Left renal pelvis (tissue), 4 donors: ENCODE measurements at places on chromosomes 5 and 9. TPM values are rescaled to one million over a fixed set of nuclear protein-coding genes. Genes with fewer than 3 reads are reported as not detected.

GRCh38 chr5:71829206-71829605, 110.1 kb downstream of the CARTPT start:
- DNase-seq: no peak

DNA sequence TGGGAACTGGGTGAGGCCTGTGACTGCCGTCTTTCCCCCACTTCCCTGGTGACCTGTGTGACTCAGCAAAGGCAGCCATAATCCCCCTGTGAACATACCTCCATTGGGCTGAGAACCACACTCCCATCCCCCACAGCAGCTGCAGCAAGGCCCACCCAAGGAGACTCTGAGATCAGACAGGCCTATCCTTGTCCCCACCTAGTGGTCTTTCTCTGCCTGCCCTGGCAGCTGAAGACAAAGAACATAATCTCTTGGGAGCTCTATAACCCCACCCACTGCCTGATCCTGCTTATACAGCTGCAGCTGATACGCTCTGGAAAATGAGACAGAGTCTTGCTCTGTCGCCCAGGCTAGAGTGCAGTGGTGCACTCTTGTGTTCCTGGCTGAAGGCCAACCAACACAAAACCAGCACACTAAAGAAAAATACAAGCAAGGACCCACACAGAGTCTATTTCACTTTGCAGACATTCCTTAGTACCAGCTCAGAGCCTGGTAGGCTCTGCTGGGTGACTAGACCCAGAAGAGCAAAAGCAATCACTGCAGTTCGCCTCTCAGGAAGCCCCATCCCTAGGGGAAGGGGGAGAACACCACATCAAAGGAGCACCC, 106.7 kb downstream of the MCTP1 start:
- DNase-seq: peak; percentile 8

GRCh38 chr5:61498121-61498520, 166.1 kb downstream of the ZSWIM6 start:
- DNase-seq: no peak

DNA sequence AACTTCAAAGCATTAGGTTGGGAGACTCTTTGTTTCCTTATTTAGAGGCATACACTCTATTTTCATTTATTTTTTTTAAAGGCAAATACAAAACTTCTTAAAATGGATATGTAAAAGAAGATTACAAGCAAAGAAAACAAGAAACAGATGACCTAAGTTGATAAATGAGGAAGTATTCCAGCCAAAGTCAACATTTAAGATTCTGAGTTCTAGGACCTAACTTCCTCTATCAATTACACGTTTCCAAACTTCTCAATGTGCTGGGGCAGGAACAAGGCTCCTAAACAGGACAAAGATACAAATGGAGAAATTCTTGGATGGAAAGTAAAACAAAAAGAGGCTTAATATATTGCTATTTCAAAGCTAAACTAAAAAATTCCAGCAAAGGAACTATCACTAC, 89.5 kb downstream of the TLE1 start:
- no peak for DNase-seq

- DNase-seq: no peak
Measured at GRCh38 chr9:69976152-69976551, 67.5 kb upstream of the MAMDC2 start.

- DNase-seq: no peak
Measured at GRCh38 chr9:80093695-80094094, 521.9 kb downstream of the TLE4 start.

DNA sequence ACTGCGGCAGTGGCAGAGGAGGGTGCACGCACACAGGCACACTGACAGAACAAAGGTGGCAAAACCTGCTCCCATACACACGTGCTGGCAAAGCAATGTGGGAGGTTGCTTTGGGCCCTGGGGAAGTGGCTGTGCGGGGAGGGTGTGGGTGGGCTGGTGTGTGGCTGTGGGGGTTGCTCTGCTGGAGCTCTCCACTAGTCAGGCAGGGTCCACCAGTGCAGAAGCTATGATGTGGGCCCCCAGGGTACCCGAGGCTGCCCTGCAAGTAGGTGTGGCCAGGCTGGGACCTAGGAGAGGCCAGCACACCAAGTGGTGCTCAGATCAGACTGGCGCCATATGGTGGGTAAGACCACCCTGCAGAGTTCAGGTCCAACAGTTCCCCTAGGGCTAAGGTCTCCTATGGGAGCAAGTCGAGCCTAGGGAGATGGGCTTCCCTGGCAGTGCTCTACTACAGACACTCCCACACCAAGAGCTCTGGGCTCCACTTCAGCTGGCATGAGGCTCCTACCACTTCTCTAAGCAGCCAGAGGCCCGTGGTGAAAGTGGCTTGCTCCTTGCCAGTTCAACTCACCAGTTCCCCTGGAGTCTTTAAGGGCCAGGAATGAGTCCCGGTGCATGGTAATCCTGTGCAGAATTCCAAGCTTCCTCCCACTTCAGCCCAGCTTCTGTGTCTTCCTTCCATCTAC, 46.2 kb upstream of the IFNE start:
- DNase-seq: no peak

The NSD1 gene
- 66.0 TPM for polyA plus RNA-seq

The PCDHB4 gene
- polyA plus RNA-seq: 5.8 TPM

The NRARP gene
- 2.8 TPM for polyA plus RNA-seq
